ENCODE measurements at places on chromosomes 11 and 22.

GRCh38 chr11:4891996-4892640, 10.4 kb downstream of the OR51T1 start:
- DNase-seq = no peak

GRCh38 chr22:39674536-39674935, 104.0 kb downstream of the CACNA1I start:
- DNase-seq = no peak

GRCh38 chr11:14022821-14023220, 60.3 kb downstream of the SPON1 start:
- DNase-seq = no peak

- no peak for DNase-seq
Observed at GRCh38 chr22:47158457-47158856, 396.0 kb downstream of the TBC1D22A start.

DNA sequence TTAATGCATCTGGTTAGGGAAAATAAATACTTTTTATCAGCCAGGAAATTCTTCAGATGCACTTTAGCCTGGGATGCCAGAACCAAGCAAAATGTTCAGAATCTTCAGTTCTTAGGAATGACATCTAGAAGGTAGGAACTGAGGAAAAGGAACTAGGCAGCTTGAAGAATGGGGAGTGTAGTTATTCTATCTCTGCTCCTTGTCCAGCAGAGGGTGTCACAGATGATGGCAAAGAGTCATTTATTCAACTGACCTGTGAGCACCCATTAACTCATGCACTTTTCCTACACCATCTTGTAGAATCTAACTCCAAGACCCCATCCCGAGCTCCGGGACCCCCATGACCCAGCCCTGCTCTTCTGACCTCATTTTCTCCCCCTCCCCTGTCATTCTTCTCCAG, 122.1 kb upstream of the ISX start:
- no peak for DNase-seq

GRCh38 chr11:35586222-35586621, 32.0 kb upstream of the FJX1 start:
- no peak for DNase-seq

DNA sequence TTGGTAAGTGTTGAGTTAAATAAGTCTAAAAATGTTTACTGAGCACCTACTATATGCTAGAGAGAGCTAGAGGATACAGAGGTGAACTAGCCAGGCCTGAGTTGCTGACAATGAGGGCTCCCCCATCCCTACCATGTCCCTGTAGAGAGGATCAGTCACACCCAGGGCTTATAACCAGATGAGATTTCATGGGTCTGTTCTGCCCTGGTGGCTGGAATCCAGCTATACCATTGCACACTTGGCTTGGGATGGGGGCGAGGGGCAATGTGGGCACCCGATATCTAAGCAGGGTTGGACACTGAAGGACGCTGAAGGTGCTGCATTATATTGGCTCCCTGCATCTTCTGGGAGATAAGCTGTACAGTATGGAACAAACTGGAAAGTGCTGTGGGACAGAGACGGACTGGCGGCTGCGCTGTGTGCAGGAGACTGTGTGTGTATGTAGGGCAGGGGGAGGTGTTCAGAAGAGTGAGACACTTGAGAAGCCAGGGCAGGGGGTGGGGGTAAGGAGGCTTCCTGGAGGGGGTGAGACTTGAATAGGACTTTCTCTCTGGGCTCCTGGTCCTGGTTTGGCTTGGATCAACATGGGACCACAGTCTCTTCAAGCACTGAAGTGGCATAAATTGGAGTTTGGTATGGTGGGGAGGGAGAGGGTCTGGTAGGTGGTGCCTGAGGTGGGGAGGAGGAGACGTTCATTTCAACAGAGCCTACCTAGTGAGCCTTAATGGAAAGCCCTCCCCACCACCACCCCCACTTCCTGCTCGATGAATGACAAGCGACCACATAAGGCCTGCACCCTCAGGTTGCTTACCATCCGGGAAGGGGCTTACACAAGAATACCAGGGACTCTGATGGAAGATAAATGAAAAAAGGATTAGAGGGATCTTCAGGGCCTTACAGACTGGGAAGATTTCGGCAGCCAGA, 1.8 kb downstream of the CD82 start:
- DNase-seq = no peak

DNA sequence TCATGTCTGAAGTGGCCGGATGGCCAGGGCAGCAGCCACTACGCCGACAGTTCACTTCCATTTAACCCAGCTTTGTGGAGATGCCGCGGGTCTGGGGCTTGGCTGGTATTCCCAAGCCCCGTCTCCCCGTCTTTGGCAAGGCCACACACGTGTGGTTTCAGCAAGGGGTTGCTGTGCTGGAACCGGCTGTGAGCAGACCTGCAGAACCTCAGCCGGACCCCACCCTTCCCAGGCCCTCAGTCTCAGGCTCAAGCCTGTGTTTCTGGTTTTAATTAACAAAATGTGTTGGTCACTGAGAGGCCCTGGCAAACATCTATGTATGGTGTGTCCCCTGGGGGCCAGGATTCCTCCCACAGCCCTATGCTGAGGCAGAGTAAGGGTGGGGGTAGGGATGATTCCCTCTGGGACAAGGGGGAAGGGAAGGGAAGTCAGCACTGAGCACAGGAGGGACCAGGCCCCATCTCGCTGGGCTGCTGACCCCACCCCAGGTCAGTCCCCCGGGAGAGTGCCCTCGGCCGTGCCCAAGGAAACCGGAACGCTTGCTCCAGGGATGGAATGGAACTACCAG, 9.3 kb downstream of the OSBPL5 start:
- no peak for DNase-seq

DNA sequence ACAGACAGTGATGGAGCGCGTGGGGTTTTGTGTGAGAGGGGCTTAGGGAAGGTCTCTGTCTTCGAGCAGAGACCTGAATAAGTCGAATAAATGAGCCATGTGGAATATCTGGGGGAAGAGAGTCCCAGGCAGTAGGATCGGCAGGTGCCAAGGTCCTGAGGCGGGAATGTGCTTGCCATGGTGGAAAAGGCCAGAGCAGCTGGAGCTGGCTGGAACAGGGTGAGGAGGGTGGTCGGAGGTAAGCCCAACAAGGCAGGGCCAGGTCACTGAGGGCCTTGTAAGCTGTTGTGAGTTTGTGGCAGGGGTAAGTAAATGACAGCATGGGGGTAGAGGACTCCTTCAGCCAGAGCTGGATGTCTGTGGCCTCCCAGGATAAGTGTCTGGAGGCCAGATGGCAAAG, 71.3 kb downstream of the TP53I11 start:
- DNase-seq = no peak

- DNase-seq = no peak
Observed at GRCh38 chr11:34654483-34655334, 33.8 kb downstream of the EHF start.

GRCh38 chr22:41917903-41918791, 3.3 kb upstream of the SHISA8 start:
- peak; percentile 67 for DNase-seq

DNA sequence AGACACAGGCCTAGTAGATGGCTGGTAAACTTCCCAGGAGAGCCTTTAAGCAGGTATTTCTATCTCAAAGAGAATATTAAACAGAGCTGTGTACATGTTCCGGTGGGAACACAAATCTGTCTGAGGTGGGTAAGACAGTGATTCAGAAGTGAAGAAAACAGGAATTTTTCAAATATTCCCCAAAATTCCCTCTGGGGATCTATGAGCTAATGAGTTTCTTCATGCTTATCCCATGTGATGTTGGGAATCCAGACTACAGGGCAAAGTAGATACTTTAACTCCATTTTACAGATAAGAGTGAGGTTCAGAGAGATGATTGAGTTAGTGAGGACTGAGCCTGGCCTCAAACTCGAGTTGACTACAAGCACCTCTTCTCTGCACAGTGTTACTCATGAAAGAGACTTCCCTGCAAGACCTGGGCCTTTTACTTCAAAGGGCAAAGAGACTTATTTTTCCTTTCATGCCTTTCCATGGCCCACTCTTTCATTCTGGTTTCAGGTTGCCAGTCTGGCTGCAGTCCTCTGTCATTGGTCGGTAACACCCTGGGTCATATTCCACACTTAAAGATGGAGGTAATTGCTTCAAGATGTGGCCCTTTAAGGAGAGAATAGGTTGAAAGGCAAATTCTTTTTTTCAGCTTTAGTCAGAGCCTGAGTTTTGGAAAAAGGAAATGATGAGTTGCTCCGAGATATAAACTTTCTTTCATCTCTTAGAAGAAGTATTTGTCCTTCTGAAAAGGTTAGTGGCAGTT, 70.1 kb downstream of the CYB5R2 start:
- no peak for DNase-seq

- no peak for DNase-seq
Observed at GRCh38 chr11:22458161-22458560, 120.0 kb downstream of the SLC17A6 start.

GRCh38 chr22:17876306-17876831, 102.1 kb upstream of the BID start:
- no peak for DNase-seq

DNA sequence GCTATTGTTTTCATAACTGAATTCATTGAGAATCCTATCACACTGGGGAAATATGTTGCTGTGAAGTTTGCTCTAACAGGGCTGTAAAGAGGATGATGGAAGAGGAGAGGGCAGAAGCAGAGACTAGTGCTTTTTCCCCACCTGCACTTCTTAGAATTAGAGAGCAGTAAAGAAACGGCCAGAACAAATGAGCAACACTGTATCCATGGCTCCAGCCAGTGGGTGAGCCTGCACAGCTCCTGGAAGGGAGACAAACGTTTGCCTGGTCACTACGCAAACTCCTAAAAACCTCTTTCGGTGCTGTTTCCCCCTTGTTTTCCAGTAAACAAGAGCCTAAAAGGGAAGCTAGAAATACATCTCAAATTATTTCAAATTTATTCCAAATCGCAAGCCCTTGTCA, 22.2 kb upstream of the OR10D3 start:
- DNase-seq = no peak

DNA sequence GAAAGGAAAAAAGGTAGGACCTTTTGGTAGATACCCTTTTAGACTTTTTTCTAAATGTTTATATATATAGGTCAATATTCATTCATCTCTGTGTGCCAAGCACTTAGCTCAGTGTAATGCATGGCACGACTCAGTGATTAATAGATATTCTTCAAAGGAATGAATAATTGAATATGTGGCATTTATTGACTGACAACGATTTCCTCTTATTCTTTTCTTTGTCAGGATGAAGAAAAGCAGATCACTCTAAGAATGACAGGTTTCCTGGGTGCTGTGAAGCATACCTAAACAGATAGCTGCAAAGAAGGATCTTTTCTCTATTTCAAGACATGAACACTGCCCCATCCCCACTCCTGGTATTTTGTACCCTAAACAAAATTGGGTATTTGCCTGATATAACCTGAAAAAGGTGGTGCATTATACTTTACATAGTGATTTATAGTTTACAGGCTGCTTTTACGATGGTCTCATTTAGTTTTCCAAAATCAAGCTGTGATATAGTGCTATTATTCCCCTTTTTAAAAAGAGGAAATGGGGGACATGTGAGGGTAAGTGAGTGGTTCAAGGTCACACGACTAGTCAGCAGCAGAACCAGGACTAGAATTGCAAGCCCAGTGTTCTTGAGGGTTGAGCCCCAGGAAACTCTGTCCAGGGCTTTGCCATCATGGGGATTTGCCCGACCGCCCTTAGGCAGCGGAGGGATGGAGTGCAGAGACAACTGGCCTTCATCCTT, 32.9 kb upstream of the CLMP start:
- no peak for DNase-seq

DNA sequence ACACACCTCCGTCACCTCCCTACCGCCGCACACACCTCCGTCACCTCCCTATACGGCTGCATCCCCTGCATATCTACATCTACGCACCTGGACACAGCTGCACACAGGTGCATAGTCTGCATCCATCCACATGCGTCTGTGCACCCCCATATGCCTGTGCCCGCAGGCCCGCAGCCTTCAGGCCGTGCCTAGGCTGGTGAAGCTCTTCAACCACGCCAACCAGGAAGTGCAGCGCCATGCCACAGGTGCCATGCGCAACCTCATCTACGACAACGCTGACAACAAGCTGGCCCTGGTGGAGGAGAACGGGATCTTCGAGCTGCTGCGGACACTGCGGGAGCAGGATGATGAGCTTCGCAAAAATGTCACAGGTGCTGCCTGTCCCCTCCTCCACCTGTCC, 4.8 kb downstream of the PKP3 start:
- no peak for DNase-seq

GRCh38 chr11:133828871-133829270, 16.4 kb downstream of the SPATA19 start:
- DNase-seq = no peak

DNA sequence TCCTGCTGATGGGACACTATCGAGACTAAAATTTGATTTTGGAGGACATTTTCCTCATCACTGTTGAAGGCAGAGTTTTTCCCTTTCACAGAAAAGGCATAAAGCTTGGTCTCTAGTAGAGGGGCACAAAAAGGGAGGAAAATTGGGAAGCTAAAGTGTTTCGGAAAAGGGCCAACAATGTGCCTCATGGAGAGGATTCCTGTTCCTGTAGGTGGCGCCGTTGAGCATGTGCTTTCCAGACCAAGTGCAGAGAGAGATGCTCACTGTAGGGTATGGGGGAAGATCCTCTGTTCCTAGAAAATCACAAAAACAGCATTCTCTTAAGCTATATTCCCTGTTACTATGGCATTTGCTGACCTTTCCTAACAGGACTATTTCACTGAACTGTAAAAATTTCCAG, 18.4 kb upstream of the OR4C5 start:
- DNase-seq = no peak

GRCh38 chr11:134443246-134443645, 31.2 kb upstream of the B3GAT1 start:
- no peak for DNase-seq

GRCh38 chr11:27401833-27402316, 38.9 kb upstream of the CCDC34 start:
- no peak for DNase-seq

DNA sequence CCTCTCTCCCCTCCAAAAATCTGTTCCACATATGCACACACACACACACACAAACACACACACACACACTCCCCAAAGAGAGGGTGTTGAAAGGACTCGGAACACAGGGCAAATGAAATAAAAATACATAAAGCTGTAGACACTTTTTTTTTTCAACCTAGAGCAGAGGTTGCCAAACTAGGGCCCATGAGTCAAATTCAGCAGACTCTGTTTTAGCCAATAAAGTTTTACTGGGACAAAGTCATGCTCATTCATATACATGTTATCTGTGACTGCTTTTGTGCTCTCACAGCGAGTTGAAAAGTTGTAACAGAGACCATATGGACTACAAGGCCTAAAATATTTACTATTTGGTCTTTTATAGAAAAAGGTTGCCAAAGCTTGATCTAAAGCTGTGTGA, 8.9 kb downstream of the IMMP1L start:
- DNase-seq = no peak

Data from GM06990 (cell line).